ENCODE measurements at places on chromosomes 5 and 9. TPM values are rescaled to one million over a fixed set of nuclear protein-coding genes. Genes with fewer than 3 reads are reported as not detected.
A peak's percentile ranks its signal among the peaks of the same experiment; 100 is the strongest.

DNA sequence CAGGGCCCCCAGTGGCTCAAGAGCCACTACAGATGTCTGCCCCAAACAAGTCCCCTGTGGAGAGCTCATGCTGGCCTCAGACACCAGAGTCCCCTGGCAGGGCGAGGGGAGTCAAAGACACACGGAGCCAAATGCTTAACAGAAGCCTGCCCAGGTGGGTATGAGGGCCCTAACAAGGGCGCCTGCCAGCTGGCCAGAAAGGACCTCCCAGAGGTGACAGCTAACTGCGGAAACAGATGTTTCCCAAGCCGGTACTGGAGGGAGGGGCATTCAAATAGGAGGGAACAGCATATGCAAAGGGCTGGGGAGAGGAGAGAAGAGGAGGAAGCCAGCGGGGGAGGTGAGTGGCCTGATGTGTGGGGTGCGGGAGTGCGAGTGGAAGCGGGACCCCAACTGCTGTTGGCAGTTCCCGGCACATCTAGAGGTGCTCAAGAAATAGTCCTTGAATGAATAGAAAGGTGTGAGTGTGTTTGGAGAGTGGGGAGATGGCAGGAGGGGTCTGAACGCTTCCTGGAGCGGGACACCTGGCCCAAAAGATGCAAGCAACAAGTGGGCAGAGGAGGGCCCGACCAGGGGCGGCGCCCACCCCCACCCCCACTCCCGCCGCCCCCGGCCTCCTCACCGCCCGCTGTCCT, 824 bp downstream of the MXD3 start:
- H3K4me3 ChIP-seq, result peak overlapping the region; percentile 54
- peaks cover 27% of the 10 kb centered on the region for H3K4me1 ChIP-seq
- H3K27me3 ChIP-seq, result no peaks in the 10 kb centered on the region
- no peak for DNase-seq
- peaks cover 19% of the 10 kb centered on the region for H3K36me3 ChIP-seq

- DNase-seq, result no peak
- H3K4me3 ChIP-seq, result no peak overlapping the region
- peaks cover 12% of the 10 kb centered on the region for H3K27me3 ChIP-seq
- no peak overlapping the region for H3K27ac ChIP-seq
- H3K36me3 ChIP-seq, result no peaks in the 10 kb centered on the region
Observed at GRCh38 chr9:137150617-137151457, 11.9 kb downstream of the GRIN1 start.

DNA sequence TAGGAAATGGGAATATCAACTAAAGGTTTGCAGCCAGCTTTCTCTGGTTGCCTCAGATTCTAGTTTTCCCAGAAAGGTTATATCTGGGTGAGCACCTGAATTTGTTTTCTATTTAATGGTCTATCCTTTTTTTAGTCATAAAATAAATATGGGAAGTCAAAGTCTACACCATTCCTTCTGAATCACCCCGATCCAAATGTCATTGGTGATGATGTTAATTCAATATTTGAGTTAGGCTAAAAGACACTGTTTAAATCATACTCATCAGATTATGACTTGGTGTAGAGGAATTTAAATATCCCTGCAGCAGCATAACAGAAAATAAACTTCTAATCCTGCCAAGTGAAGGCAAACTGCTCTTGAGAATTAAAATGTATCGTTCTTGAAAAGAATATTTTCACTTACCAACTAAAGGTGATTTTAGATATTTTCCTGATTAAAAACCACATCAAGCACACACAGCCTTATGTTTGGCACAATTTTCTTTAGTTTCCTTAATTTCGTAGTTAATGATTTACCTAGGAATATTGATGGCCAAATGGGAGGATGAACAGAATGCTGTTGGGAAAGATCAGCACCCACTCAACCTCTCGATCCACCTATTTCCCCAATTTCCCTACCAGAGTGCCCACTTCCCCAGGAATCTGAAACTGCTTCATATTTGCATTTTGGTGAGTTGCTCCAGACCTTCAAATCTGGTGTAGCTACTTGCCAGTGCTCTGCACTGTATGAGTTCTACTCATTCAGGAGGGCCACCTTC, 103.1 kb upstream of the TSLP start:
- no peaks in the 10 kb centered on the region for H3K36me3 ChIP-seq
- H3K4me3 ChIP-seq, result no peak overlapping the region
- peaks cover 9% of the 10 kb centered on the region for H3K4me1 ChIP-seq
- H3K27me3 ChIP-seq, result no peaks in the 10 kb centered on the region
- no peak for DNase-seq
- no peak overlapping the region for H3K27ac ChIP-seq

The TXNDC8 gene
- not detected for total RNA-seq

The NDST1 gene
- 113 TPM for total RNA-seq

- no peaks in the 10 kb centered on the region for H3K36me3 ChIP-seq
- DNase-seq, result no peak
- peaks cover 19% of the 10 kb centered on the region for H3K4me1 ChIP-seq
- no peaks in the 10 kb centered on the region for H3K27me3 ChIP-seq
- no peak overlapping the region for H3K4me3 ChIP-seq
Observed at GRCh38 chr5:96300976-96301375, 132.1 kb downstream of the PCSK1 start.

DNA sequence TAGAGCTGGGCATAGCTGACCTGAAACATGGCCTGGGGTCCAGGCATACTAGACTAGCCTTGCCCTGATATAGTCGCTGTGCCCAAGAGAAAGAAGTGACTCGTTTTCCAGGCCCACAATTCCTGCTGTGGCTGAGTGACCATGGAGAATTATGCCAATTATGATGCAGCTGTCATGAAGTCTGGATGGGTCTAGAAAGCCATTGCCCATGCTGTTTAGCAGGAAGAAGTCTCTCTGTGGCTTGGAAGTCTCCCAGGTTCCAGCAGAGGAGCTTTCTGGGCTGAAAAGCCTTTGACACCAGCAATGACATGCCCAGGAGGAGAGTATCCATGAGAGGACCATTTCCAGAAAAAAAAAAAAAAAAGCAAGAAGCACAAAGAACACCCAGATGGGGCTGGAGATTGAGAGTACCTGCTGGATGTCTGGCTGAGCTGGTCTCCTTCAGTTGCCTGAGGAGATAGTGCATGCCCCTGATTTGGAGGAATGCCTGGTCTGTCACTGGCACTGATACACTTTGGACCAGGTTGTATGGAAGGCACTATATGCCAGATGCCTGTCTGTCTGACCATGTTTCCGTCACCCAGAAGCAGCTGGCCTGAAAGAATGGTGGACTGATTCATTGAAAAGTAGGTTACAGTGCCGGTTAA, 128.0 kb upstream of the EPB41L4A start:
- no peaks in the 10 kb centered on the region for H3K36me3 ChIP-seq
- H3K27me3 ChIP-seq, result no peaks in the 10 kb centered on the region
- H3K4me3 ChIP-seq, result no peak overlapping the region
- DNase-seq, result no peak

DNA sequence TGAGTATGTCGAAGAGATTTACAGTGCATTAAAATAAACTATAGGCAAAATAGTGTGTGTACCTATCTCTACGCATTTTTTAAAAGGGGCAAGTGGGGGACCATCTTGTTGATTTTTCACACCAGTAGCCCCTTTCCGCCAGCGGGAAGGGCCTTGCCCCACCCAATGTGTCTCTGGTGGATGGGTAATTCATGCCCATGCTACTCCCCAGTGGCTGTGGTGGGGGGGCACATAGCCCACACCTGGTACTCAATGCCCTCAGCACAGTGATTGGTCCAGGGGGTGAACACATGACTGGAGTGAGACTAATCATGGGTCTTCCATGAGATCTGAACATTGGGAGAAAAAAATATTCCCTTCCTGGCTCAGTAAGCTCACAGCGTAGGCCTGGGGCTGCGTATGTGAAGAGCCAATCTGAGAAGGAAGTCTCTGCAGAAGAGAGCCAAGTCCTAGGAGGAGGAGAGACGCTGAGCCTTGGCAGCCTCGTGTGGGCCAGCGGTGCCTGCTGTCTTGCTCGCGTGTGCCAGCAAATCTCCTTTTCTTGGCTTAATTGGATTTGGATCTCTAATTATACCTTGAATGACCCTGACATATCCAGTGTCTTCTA, 103.4 kb downstream of the ADAMTS2 start:
- peaks cover 19% of the 10 kb centered on the region for H3K4me1 ChIP-seq
- H3K27me3 ChIP-seq, result no peaks in the 10 kb centered on the region
- no peak overlapping the region for H3K4me3 ChIP-seq
- DNase-seq, result no peak
- no peak overlapping the region for H3K27ac ChIP-seq

- H3K4me3 ChIP-seq, result no peak overlapping the region
- peaks cover 13% of the 10 kb centered on the region for H3K4me1 ChIP-seq
- H3K36me3 ChIP-seq, result no peaks in the 10 kb centered on the region
- H3K27me3 ChIP-seq, result no peaks in the 10 kb centered on the region
Observed at GRCh38 chr9:107218829-107219485, 64.1 kb upstream of the RAD23B start.

GRCh38 chr9:72365525-72366256, 683 bp upstream of the ZFAND5 start:
- H3K4me1 ChIP-seq, result peaks cover 21% of the 10 kb centered on the region
- peak overlapping the region; percentile 100 for H3K27ac ChIP-seq
- peak overlapping the region; percentile 93 for H3K4me3 ChIP-seq
- DNase-seq, result peak; percentile 96
- no peaks in the 10 kb centered on the region for H3K36me3 ChIP-seq

The STKLD1 gene
- total RNA-seq, result 0.26 TPM

DNA sequence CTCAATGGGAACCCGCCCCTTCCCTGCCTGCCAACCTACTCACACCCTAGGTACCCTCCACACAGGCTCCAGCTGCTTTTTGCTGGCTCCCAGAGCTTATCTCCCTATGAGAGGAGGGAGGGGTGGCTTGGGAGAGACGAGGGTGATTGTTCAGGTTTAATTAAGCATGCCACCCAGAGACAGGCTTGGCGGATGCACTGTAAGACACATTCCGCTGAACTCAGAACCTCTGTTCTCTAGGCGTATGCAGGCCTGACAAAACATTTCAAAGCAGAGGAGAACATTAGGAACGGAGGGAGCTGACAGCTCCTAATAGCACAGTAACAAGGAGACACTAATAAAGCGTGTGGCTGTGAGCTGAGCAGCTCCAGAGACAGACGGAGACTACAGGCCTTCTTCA, 80.1 kb downstream of the TRIM32 start:
- no peaks in the 10 kb centered on the region for H3K36me3 ChIP-seq
- no peaks in the 10 kb centered on the region for H3K27me3 ChIP-seq
- H3K4me3 ChIP-seq, result no peak overlapping the region
- DNase-seq, result no peak
- no peaks in the 10 kb centered on the region for H3K4me1 ChIP-seq

- H3K27me3 ChIP-seq, result no peaks in the 10 kb centered on the region
- no peaks in the 10 kb centered on the region for H3K36me3 ChIP-seq
- no peak for DNase-seq
Observed at GRCh38 chr9:96449523-96449844, 485 bp upstream of the HABP4 start.

- H3K4me3 ChIP-seq, result no peak overlapping the region
- no peak for DNase-seq
- H3K36me3 ChIP-seq, result no peaks in the 10 kb centered on the region
- no peaks in the 10 kb centered on the region for H3K27me3 ChIP-seq
Observed at GRCh38 chr5:10213316-10213715, 36.4 kb downstream of the ATPSCKMT start.

DNA sequence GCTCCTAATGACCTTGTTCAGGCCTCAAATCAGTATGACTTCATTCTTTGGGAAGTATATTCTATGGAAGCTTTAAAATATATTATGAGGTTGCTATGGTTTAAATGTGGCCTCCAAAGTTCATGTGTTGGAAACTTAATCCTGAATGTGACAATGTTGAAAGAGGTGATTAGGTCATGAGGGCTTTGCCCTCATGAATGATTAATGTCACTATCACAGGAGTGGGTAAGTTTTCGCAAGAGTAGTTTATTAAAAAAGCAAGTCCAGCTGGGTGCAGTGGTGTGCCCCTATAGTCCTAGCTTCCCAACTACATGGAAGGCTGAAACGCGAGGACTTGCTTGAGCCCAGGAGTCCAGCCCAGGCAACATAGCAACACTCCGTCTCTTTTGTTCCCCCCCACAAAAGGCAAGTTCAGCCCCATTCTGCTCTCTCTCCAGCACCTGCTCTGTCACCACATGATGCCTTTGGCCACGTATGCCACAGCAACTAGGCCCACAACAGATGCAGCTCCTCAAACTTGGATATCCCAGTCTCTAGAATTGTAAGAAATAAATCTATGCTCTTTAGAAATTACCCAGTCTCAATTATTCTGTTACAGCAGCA, 105.3 kb downstream of the SIL1 start:
- DNase-seq, result no peak
- peaks cover 9% of the 10 kb centered on the region for H3K4me1 ChIP-seq
- H3K36me3 ChIP-seq, result no peaks in the 10 kb centered on the region
- H3K4me3 ChIP-seq, result no peak overlapping the region
- no peak overlapping the region for H3K27ac ChIP-seq

The ACSL6 gene
- 2.6 TPM for total RNA-seq

GRCh38 chr9:133115604-133116345, 5.3 kb downstream of the RALGDS start:
- no peaks in the 10 kb centered on the region for H3K36me3 ChIP-seq
- no peak for DNase-seq
- H3K27ac ChIP-seq, result peak overlapping the region; percentile 77
- H3K4me3 ChIP-seq, result no peak overlapping the region
- H3K4me1 ChIP-seq, result peaks cover 88% of the 10 kb centered on the region
- no peaks in the 10 kb centered on the region for H3K27me3 ChIP-seq

The CLIC3 gene
- not detected for total RNA-seq

DNA sequence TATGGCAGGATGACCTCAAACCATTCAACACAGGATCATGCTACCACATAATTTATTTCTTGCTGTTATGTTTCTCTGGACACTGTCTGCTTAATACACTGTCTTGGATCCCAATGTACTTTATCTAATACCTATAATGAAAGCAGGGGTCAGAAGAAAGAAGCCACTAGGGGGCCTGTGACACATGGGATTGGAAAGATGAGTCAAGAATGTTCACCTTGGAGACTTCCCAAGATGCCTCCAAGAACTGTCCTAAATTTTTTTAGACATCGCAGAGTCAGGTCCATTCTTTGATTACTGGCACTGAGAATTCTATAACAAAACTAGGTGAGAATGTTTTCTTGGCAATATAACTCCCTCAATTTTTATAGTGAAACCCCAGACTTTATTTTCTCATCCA, 305.8 kb upstream of the SMARCA2 start:
- H3K36me3 ChIP-seq, result no peaks in the 10 kb centered on the region
- no peak overlapping the region for H3K4me3 ChIP-seq
- H3K4me1 ChIP-seq, result no peaks in the 10 kb centered on the region

The SH3GL2 gene
- total RNA-seq, result 6.6 TPM

DNA sequence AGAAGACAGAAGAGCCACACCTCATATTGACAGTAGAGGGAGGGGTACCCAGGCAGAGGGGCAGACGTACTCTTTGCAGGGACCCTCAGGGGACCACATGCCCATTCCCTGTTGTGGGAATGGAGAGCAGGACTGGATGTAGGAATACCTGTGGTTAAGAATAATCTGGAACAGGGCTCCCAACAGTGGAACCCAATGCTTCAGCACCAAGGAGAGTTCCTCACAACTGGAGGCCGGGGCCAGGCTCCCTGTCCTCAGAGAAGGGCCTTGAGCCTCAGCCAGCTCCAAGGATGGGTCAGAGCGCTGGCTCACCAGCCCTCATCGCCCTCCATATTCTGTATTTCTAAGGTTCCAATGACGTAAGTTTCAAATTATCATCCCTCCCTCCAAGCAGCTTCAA, 7.4 kb upstream of the SHC3 start:
- H3K27ac ChIP-seq, result no peak overlapping the region
- H3K4me1 ChIP-seq, result peaks cover under 1% of the 10 kb centered on the region
- H3K4me3 ChIP-seq, result no peak overlapping the region
- DNase-seq, result peak; percentile 26

- DNase-seq, result no peak
- peaks cover 3% of the 10 kb centered on the region for H3K4me1 ChIP-seq
- no peaks in the 10 kb centered on the region for H3K36me3 ChIP-seq
- no peak overlapping the region for H3K27ac ChIP-seq
Observed at GRCh38 chr5:82749461-82749820, 327.8 kb downstream of the TMEM167A start.

- no peak for DNase-seq
- H3K27me3 ChIP-seq, result no peaks in the 10 kb centered on the region
- peaks cover 14% of the 10 kb centered on the region for H3K4me1 ChIP-seq
- no peak overlapping the region for H3K27ac ChIP-seq
- H3K4me3 ChIP-seq, result no peak overlapping the region
Observed at GRCh38 chr9:112555844-112556482, 69.3 kb downstream of the KIAA1958 start.

Measured in esophagus muscularis mucosa (tissue), 4 donors.